ENCODE measurements at places on chromosomes 6 and 20. TPM values are rescaled to one million over a fixed set of nuclear protein-coding genes. Genes with fewer than 3 reads are reported as not detected.

Gene DDRGK1
- polyA plus RNA-seq = 46.6 TPM

Gene ZNF165
- polyA plus RNA-seq = 2.7 TPM

Gene C6orf15
- polyA plus RNA-seq = not detected

Gene SRSF12
- 9.0 TPM for polyA plus RNA-seq

Gene STMND1
- polyA plus RNA-seq = 4.8 TPM

Gene PSMB9
- 14.5 TPM for polyA plus RNA-seq

DNA sequence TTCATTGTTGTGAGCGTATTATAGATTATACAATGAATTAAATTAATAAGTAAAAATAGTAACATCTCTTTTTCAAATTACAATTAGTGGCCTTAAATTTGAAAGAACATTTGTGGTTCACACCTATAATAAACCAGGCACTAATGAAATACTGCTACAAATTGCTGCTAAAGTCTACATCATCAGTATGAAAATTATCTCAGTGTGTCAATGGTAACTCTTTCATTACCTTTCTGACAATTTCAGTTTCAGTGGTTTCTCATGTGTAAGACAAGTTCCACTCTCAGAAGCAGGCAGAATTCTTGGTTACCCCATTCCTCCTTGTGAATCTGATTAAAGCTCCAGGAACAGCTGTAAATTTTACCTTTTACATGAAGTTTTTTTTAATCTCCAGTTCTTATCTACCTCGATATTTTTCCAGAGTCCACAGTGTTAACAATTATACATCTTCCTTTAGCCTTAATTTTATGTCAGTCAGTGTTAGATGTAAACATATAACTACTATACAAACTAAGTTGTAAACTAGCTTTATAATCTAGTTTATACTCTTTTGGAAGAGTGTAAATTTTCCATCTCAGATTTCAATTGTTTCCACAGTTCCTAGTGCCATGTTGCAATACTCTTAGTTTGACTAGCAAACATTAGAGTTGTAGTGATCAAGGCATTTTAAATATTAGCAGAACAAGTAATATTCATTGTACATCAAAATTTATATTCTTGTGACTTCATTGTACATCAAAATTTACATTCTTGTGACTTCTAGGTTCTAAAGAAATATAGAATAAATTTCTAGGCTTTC lies 1038.4 kb downstream of the EPHA7 start:
- no peaks in the 10 kb centered on the region for H3K36me3 ChIP-seq
- no peaks in the 10 kb centered on the region for H3K27me3 ChIP-seq
- H3K4me1 ChIP-seq = no peaks in the 10 kb centered on the region
- H3K27ac ChIP-seq = no peak overlapping the region
- DNase-seq = no peak

GRCh38 chr6:74250161-74250818 lies 554.3 kb downstream of the CD109 start:
- DNase-seq = no peak
- H3K27ac ChIP-seq = no peak overlapping the region
- H3K4me3 ChIP-seq = no peak overlapping the region
- no peaks in the 10 kb centered on the region for H3K4me1 ChIP-seq

DNA sequence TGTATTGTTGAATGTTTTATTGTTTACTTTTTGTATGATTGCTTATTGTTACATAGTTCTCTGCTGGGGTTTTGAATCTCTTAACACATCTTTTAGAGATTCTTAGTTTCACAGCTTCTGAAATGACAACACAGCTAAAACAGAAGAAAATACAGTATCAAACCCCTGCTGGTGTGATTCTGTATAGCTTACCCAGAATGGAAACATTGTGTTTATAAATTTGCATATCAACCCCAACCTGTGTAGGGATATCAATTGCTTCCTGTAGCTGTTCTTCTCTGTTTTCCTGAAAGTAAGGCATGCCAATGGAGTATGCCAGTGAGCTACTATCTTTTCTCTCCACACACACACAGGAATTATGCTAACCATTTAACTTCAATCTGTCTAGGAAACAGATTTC lies 64.3 kb upstream of the ID4 start:
- DNase-seq = no peak
- no peak overlapping the region for H3K4me3 ChIP-seq
- H3K4me1 ChIP-seq = no peaks in the 10 kb centered on the region
- no peaks in the 10 kb centered on the region for H3K36me3 ChIP-seq
- H3K27me3 ChIP-seq = no peaks in the 10 kb centered on the region
- H3K27ac ChIP-seq = no peak overlapping the region

DNA sequence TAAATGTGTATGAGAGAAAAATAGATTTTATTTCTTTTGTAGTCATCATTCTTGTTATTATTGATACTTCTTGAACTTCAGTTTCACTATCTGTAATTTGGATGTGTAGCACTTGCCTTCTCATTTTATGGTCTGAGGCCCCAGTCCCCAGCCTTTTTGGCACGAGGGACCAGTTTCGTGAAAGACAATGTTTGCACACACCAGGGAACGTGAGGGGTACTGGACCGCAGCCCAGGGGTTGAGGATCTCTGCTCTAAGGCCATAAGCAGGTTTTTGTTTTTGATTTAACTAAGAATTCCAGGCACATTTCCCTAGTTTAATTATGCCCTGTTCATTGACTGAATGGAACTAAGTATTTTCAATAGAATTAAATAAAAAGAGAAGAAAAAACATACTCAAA lies 261.5 kb downstream of the BMP2 start:
- DNase-seq = no peak
- no peak overlapping the region for H3K4me3 ChIP-seq
- H3K27me3 ChIP-seq = no peaks in the 10 kb centered on the region
- H3K36me3 ChIP-seq = no peaks in the 10 kb centered on the region
- no peaks in the 10 kb centered on the region for H3K4me1 ChIP-seq

DNA sequence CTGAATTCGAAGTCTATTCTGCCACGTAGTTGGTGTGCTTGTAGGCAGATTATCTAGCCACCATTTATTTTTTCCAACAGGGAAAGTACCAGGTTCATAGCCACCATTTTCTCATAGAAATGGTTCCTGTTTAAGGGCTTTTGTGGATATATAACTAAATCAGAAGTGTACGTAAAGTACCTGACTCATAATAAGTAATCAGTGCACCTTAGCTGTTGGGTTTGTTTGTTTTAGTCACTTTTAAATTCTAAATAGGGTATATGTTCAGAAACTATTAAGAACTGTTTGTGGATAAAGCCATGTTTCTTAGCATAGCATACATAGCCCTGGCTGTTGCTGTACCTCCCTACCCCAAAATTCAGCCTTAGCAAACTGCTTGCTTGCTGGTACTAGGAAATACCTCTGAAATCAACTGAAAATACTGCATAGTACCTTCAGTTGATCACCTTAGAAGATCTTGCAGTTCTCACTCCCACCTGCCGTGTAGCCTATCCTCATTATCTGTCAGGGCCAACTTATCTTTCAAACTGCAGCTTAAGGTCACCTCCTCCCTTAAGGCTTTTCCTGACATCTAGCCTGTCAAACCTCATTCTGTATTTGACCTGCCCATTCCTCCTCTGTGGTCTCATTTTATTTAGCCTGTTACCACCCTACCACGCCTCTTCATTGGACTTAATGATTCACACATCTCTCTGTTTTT lies 44.6 kb upstream of the COL10A1 start:
- no peak overlapping the region for H3K27ac ChIP-seq
- no peak overlapping the region for H3K4me3 ChIP-seq
- H3K27me3 ChIP-seq = no peaks in the 10 kb centered on the region
- peaks cover 9% of the 10 kb centered on the region for H3K36me3 ChIP-seq

DNA sequence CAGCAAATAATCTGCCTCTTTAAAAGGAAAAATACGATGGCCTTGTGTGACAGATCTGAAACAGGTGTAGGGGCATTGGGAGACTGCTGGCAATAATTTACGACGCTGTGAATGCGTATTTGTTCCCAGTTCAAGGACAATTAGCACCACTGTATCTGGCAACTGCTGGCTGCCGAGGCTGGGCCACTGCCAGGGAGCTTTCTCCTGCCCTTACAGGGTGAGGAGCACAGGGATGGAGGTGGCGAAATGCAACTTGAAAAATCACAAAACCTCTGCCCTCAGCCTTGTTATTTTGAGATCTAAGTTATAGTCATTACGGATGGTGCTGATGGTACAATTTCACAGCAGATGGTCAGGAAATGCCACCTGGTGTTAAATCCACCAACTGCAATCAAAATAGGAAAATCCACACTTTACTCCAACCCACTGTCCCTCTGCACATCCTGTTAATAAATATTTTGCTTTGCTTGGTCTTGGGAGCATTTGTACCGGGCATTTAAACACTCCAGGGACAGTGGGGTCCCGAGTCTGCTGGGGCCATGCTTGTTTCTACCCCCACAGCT lies 6.4 kb downstream of the MYLK4 start:
- H3K4me3 ChIP-seq = no peak overlapping the region
- H3K27me3 ChIP-seq = no peaks in the 10 kb centered on the region
- H3K36me3 ChIP-seq = no peaks in the 10 kb centered on the region
- H3K27ac ChIP-seq = no peak overlapping the region
- DNase-seq = no peak
- peaks cover under 1% of the 10 kb centered on the region for H3K4me1 ChIP-seq

DNA sequence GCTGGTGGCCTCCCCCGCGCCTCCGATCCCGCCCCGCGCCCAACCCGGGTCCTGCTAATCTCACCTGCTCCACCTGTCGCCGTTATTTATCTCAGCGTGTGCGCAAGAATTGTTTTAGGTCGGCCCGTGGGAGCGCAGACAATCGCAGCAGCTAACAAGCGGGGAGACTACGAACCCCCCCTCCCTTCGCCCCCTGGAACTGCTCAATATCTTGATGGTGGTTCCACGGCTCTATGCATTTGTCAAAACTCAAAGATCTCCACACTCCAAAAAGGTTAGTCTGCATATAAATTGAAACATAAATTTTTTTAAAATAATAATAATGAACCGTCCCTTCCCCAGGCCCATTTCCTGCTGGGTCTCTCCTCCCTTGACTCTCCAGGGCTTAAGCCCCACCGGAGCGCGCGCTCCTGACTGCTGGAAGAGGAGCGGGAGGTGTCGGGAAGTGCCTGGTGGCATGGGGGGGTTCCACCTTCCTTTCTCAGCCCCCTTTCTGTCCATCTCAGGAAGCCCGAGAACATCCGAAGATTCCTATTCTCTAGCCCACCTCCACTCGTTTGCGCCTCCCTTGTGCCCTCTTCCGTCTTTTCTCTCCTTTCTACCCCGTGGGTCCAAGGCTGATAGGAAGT lies 1.6 kb upstream of the MDGA1 start:
- no peaks in the 10 kb centered on the region for H3K36me3 ChIP-seq
- DNase-seq = no peak
- no peak overlapping the region for H3K27ac ChIP-seq
- peak overlapping the region; percentile 54 for H3K4me3 ChIP-seq

DNA sequence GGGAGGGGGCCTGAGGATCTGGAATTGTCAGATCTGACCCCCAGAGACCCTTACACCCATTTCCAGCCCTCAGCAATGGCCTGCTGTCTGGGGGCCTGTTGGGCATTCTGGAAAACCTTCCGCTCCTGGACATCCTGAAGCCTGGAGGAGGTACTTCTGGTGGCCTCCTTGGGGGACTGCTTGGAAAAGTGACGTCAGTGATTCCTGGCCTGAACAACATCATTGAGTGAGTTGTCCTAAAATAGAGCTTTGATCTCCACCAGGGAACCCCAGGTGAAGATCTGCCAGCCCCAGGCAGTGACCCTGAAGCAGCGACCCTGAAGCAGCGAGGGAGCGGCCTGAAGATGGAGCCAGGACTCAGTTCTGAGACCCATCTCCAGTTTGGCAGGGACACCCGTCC lies 2.2 kb downstream of the BPIFA1 start:
- H3K27me3 ChIP-seq = no peaks in the 10 kb centered on the region
- no peak for DNase-seq
- H3K4me1 ChIP-seq = no peaks in the 10 kb centered on the region
- no peak overlapping the region for H3K27ac ChIP-seq
- H3K36me3 ChIP-seq = no peaks in the 10 kb centered on the region
- H3K4me3 ChIP-seq = no peak overlapping the region

DNA sequence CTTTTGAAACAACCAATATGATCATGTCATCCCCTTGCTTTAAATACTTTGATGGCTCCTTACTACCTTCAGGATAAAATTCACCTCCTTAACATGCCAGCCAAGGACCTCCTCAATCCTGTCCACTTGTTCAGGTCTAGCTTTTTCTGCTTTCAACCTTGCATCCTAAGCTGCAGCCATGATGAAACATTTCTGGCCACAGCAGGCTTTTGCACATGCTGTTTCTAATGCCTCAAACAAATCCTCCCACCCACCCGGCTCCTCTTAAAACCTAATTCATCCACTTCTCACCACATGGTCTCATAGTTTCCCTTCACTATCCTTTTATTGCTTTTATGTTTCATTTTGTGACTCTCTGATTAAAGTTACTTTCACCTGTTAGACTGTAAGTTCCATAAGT lies 124.6 kb downstream of the MYB start:
- no peak overlapping the region for H3K4me3 ChIP-seq
- H3K27me3 ChIP-seq = no peaks in the 10 kb centered on the region
- H3K36me3 ChIP-seq = no peaks in the 10 kb centered on the region
- H3K4me1 ChIP-seq = peaks cover 10% of the 10 kb centered on the region

GRCh38 chr6:119312875-119313338 lies 36.7 kb downstream of the MAN1A1 start:
- H3K4me3 ChIP-seq = no peak overlapping the region
- H3K4me1 ChIP-seq = peaks cover 79% of the 10 kb centered on the region

DNA sequence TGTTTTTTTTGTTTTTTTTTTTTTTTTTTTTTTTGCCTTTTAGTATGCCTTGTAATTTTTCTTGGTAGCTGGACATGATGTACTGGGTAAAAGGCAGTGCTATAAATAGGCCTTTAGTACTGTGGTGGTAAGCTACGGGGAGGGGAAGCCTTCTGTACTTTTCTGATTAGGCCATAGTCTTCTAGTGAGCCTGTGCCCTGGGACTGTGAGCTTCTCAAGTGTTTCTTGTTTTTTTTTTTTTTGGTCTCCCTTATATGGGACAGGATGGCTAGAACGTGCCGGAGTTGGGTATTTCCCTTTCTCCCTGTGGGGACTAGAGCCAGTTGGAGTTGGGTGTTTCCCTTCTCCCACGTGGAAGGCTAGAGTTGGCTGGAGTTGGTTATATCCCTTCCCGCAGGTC lies 59.4 kb upstream of the PRELID3B start:
- DNase-seq = no peak
- H3K4me1 ChIP-seq = peaks cover 37% of the 10 kb centered on the region
- no peaks in the 10 kb centered on the region for H3K36me3 ChIP-seq
- no peak overlapping the region for H3K4me3 ChIP-seq
- no peaks in the 10 kb centered on the region for H3K27me3 ChIP-seq
- H3K27ac ChIP-seq = peak overlapping the region; percentile 77

GRCh38 chr6:135104199-135104598 lies 49.6 kb upstream of the HBS1L start:
- no peak overlapping the region for H3K4me3 ChIP-seq
- H3K27me3 ChIP-seq = no peaks in the 10 kb centered on the region
- no peaks in the 10 kb centered on the region for H3K4me1 ChIP-seq
- H3K27ac ChIP-seq = no peak overlapping the region
- no peaks in the 10 kb centered on the region for H3K36me3 ChIP-seq

- no peaks in the 10 kb centered on the region for H3K4me1 ChIP-seq
- no peak overlapping the region for H3K4me3 ChIP-seq
- H3K27ac ChIP-seq = no peak overlapping the region
Measured at GRCh38 chr6:54810147-54810546, 36.4 kb upstream of the FAM83B start.
